ENCODE measurements at places on chromosomes 2 and 18. TPM values are rescaled to one million over a fixed set of nuclear protein-coding genes. Genes with fewer than 3 reads are reported as not detected.

The MTX2 gene
- total RNA-seq: 54.5 TPM

The ABHD1 gene
- 0.36 TPM for total RNA-seq

The RFTN2 gene
- total RNA-seq: 0.07 TPM

The STRADB gene
- total RNA-seq: 28.9 TPM

The DAPL1 gene
- total RNA-seq: not detected

The CCT7 gene
- 538 TPM for total RNA-seq

The CYP26B1 gene
- total RNA-seq: 3.9 TPM

The FBXO11 gene
- 39.6 TPM for total RNA-seq

The DCDC2C gene
- not detected for total RNA-seq

The UGP2 gene
- total RNA-seq: 55.8 TPM

The DUSP2 gene
- 16.7 TPM for total RNA-seq

The CD302 gene
- total RNA-seq: 8.5 TPM

The RAB17 gene
- 52.2 TPM for total RNA-seq

The FBLN7 gene
- 2.2 TPM for total RNA-seq

The RBM45 gene
- 10.5 TPM for total RNA-seq

The CMPK2 gene
- total RNA-seq: 6.5 TPM

The COL3A1 gene
- 0.36 TPM for total RNA-seq

The SULT1C4 gene
- not detected for total RNA-seq

The ZBTB7C gene
- total RNA-seq: 1.1 TPM

The TMEM37 gene
- total RNA-seq: 0.26 TPM
